ENCODE measurements at places on chromosomes 3 and 15.

DNA sequence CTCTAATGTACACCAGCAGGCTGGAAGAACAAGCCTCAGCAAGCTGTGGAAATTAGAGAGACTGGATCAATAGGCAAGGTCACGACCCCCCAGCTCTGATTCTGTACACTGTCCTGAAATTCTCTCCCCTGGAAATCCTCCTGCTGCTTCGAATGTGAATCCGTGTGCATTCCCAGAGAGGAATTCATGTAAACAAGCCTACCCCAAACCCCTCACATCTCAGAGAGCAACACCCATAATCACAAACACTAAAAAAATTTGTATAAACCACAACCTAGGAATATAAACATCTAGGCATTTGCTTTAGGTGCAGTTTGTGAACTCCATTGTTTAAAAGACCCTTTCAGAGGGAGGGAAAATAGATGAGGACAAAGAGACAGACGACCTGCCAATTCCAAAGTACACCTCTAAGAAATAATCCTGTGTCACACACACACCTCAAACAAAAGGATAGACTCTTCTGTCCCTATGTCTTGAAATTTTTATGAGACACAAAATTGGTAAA is 325.2 kb downstream of the WDR72 start:
- DNase-seq, result no peak

DNA sequence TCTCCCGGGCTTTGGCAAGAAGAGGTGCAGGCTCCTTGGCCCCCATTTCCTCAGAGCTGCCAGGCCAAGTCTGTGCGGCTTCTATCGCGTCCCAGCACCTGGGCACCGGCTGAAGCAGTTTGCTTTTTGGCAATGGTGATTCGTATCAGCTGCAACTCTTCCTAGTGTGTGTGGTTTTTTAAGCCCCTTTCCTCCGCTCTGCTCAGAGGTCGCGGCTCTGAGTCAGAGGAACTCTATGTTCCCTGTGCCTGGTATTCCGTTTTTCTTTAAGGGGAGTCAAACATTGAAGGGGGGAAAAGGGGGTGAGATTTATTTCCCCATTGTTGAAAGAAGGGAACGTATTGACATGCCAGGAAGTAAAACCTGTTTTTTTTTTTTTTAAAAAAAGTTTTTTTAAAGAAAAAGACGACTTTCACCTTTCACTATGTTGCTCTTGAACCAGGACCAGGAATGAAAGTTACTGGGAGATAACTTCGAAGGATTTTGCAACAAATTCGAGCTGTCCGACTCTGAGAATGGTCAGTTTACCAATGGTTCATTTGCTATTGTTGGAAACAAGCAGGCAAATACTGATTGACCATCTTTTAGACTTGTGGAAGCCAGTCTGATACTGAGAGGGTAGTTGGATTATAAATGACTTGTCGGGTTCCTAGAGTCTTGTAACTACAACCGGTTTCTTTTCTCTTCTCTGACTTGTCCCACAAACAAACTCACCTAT is 1.1 kb downstream of the ARMC8 start:
- no peak for DNase-seq

DNA sequence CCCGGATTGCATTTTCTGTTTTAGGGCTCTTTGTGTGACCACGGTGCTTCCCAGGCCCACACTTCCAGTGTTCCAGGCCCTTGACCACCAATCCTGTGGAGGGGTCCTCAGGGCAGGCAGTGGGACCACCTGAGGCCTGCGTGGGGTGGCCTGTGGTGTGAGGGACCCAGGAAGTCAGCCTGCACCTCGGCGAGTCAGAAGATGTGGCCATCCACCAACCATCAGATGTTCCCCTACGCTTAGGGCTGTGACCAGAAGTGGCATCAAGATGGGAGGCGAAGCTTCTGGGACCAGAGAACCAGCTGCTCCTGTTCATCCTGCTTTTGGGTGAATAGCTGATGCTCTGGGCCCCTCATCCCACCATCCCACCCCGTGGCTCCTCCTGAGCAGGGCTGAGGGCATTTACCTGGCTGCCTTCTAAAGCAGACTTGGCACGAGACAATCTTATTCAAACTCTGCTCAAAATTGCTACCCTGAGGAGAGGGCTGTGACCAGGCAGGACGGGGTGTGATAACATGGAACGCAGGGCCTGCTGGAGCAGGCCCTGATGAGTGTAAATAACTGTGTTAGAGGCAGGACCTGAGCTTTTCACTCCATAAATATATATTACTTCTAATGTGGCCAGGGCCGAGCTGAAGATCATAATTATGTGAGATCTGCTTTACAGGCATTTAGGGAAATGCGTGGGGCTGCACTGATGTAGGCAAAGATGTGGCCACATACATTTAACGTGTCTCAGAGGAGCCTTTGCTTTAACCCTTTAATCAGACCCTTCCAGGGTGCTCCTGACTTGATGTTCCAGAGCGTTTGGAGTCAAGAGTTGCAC is 28.8 kb downstream of the SMAD3 start:
- DNase-seq, result no peak

- DNase-seq, result no peak
Measured at GRCh38 chr3:33904730-33905129, 106.3 kb downstream of the PDCD6IP start.

- no peak for DNase-seq
Measured at GRCh38 chr15:28996289-28996688, 110.5 kb downstream of the APBA2 start.

DNA sequence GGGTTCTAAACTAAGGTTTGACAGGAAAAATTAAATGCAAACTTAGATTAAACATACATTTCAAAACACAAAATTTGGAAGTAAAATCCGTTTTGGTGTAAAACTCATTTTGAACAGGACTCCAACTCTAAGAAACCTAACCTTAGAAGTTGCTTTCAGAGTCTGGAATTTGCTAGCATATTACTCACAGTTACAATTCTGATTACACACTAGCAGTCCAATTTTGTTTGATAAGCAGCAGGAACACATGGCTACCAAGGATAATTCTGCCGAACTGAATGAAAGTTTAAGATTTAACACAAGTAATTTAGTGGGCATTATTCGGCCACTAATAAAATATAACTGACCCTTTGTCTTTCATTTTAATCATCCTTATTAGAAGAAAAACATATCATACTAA is 49.6 kb downstream of the FRMD5 start:
- no peak for DNase-seq

DNA sequence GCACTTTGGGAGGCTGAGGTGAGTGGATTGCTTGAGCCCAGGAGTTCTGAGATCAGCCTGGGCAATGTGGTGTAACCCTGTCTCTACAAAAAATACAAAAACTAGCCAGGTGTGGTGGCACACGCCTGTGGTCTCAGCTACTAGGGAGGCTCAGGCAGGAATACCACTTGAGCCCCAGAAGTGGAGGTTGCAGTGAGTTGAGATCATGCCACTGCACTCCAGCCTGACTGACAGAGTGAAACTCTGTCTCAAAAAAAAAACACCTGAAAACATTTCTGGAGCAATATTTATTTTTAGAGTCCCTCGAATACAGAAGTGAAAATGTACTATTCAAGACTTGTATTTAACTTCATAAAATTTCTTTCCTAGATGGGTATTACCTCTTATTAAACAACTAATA is 4.6 kb downstream of the SPCS1 start:
- DNase-seq, result no peak

DNA sequence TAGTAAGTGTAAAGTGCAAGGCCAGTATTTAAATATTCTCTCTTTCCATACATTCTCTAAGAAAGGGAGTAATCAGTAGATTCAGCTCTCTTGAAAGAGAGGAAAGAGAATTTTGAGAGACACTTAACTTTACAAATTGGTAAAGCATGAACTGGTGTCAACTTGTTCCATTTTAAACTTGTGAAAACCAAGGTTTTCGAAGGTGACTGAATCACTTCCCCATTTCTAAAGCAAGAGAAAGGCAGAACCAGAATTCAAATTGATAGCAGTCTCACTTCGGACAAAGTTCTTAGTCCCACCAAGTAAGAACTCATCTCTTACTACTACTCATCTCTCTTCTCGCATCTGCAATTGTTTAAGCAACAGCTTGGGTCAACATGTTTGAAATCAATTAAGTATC is 22.4 kb downstream of the TJP1 start:
- DNase-seq, result no peak

DNA sequence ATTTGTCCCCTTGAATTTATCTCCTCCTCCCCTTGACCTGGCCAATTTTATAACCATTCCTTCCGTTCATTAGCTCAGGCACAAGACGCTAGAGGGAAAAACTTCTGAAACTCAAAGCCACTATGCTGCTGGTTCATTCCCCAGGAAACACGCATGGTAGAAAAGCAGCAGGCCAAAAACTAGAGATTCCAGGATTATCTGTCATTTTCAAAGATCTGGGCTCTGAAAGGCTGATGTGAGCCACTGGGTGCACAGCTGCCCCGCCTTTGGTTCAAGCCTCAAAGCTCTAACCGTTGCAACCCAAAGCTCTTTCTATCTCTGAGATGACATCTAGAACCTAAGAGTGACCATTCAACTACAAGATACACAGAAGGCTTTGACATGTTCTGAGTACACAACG is 6.1 kb downstream of the ANP32A start:
- no peak for DNase-seq

- DNase-seq, result no peak
Measured at GRCh38 chr3:86175051-86175536, 815.9 kb downstream of the VGLL3 start.

- DNase-seq, result no peak
Measured at GRCh38 chr3:47007001-47007400, 27.5 kb downstream of the NBEAL2 start.

DNA sequence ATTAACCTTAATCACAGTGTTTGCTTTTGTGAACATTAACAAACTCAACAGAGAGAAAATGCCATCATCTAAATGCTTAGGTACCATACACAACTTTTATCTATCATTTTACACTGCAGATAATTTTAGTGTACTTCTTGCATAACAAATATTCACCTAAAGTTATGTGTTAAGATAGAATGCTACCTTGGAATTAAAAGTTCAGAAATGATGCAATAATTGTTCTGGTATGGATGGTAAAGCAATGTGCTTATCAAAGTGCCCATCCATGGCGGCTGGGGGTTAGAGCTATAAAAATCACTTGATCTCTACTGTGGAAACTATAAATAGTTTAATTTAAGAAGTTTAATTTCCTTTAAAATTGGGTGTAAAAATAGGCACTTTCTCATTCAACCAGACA is 28.7 kb downstream of the SATB1 start:
- no peak for DNase-seq

DNA sequence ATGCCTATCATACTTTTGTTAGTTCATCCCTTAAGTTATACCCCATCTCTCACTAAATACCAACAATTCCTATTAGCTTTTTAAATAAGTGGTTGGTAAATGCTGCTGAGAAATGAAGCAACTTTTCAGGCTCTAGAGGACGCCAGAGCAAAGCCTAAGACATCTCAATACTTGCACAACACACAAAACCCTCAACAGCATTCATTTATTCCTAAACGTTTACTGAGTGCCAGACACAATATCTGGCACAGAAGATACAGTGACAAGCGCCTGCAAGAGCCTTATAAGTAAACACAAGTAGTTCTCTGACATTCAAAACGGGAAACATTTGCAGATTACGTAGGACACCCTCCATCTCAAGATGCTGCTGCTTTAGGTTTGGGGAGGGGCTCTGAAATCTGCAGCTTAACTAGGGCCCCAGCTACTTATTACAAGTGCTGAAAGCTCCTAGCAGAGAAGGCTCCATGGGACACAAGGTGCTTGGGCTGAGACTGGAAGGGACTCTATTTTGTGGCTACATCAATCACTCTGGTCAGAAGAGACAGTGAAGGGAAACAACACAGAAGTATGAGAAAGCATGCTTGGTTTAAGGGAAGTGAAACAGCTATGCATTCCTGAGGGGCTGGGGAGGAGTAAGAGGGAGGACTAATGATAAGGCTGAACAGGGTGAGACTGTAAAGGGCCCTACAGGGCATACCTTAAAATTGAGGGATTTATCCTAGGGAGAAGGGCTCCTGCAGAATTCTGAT is 311.3 kb downstream of the PLCL2 start:
- no peak for DNase-seq

- no peak for DNase-seq
Measured at GRCh38 chr15:64286473-64286872, 69.5 kb downstream of the CSNK1G1 start.

GRCh38 chr15:82108489-82109078 is 62.8 kb upstream of the MEX3B start:
- DNase-seq, result no peak

DNA sequence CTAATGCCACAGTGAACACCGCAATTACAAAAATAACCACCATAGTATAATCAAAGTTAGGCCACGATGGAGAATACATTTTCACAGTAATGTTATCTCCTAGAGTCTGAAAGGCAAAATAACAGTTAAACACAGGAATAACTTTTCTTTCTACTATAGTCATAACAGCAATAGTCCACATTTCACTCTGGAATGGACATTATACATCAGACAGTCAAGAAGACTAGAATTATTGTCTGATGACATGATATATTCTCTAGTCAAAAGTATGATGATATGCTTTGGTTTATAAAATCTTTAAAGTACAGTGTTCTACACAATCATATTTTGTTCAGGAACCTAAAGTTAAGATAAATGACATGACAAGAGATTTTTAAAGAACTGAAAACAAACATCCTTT is 18.0 kb downstream of the SPPL2A start:
- DNase-seq, result no peak

- DNase-seq, result no peak
Measured at GRCh38 chr15:69158201-69158842, 2.1 kb upstream of the GLCE start.
